ENCODE measurements at places on chromosomes 12 and 14.
A peak's percentile ranks its signal among the peaks of the same experiment; 100 is the strongest.

GRCh38 chr12:3328081-3328480 is 162.9 kb upstream of the PRMT8 start:
- no peak for DNase-seq

DNA sequence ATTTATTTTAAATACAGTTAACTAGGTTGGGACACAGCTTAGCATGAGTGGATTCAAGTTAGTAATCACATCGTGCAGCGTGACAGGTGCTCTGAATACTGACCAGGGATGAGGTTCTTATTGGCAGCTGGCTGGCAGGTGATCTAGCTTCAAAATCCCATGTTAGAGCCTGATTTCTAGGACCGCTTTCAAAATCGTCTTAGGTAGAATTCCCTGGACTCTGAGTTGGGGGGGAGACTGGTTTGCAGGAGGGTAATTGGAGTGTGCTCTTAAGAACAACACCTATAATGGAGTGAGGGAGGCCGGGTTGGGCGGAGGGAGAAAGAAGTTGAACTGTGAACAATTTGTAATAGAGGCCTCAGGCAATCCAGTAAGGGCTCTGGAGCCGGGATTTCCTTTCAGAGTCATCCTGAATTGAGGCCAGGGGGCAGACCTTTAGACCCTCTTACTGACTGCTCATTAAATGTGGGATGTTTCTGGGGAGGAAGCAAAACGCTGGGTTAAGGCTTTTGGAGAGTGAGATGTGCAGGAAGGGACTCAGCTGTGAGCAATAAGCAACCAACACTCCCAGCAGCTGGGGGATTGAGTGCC is 874 bp upstream of the YARS2 start:
- DNase-seq = no peak

DNA sequence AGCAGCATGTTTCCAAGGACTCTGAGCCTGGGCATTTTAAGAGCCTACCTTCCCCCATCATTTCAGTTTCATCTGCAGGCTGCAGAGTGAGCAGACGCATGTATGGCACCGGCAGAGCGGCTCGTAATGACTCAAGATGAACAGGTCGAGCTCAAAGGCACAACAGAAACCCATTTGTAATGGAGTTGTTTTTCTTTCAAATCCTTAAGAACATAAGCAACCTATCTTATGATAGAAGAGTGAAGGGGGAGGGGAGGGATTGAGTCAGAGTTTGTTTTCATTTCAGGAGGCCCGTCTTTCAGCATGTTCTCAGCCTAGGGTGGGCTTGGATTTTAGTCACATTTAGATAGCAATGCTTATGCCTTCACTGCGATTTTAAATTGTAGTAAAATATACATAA is 54.9 kb upstream of the CISTR start:
- no peak for DNase-seq

DNA sequence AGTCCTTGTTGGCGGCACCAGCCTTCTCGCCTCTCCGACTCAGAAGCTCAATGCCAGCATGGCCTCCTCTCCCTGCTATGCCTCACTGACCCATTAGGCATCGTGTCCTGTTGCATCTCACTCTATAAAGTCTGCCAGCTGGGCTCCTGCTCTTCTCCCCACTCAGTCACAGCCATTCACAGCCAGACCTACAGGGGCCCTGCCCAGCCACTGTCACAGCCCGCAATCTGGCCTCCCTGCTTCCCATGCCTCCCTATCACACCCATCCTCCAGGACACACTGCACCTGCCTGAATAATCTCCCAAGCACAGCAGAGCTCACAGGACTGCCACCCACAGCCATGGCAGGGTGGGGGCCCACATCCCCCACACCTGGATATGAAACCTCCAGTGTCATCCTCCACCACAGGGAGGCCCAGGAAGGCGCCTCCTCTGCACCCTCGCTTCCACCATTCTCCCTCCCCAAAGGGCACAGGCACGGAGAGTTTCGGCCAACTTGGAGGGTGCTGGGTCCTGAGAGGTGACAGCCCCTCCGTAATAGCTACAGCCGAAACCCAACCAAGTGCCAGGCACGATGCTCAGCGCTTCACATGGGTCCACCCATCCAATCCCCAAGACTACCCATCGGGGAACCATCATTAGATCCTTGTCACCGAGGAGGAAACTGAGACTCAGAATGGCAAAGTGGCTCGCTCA is 370.3 kb downstream of the BCL11B start:
- DNase-seq = no peak

GRCh38 chr12:54416687-54417603 is 2.1 kb downstream of the ITGA5 start:
- DNase-seq = no peak

DNA sequence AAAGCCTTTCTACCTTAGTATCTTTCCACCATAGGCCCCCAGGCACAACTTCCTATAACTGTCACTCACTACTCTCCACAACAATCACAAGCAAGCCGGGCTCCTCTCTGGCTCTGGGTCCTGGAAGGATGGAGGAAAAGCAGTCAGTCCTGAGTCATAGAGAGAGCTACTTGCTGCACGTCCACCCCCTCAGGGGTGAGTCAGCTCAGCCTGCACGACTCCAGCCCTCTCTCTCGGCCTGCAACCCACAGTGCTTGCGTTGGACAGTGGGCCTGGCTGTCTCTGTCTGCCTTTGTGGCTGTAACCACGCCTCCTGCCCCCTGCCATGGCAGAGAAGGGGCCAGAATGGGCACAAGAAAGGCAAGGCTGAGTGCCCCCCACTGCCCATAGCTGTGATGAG is 154.1 kb upstream of the FKBP4 start:
- no peak for DNase-seq

GRCh38 chr14:54120260-54120659 is 163.6 kb upstream of the BMP4 start:
- no peak for DNase-seq

- DNase-seq = peak; percentile 2
Observed at GRCh38 chr14:60184146-60184904, 19.1 kb upstream of the DHRS7 start.

- no peak for DNase-seq
Observed at GRCh38 chr12:6020930-6021329, 75.9 kb upstream of the ANO2 start.

GRCh38 chr14:24296341-24297157 is 3.0 kb downstream of the DHRS1 start:
- DNase-seq = peak; percentile 39

DNA sequence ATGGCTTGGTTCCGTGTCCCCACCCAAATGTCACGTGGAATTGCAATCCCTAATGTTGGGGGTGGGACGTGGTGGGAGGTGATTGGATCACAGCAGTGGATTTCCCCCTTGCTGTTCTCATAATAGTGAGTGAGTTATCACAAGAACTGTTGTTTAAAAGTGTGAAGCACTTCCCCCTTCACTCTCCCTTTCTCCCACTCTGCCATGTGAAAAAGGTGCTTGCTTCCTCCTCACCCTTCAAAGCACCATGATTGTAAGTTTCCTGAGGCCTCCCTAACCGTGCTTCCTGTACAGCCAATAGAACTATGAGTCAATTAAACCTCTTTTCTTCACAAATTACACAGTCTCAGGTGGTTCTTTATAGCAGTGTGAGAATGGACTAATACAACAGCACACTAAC is 5.3 kb upstream of the CEP128 start:
- no peak for DNase-seq

DNA sequence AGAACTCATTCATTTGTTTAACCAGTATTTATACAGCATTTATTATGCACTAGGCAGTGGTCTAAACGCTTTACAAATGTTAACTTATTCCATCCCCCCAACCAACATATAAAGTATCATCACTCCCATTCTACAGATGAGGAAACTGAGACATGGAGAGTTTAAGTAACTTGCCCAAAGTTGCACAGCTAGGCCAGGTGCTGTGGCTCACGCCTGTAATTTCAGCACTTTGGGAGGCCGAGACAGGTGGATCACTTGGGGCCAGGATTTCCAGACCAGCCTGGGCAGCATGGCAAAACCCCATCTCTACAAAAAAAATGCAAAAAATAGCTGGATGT is 37.9 kb downstream of the ZFP36L1 start:
- no peak for DNase-seq

- no peak for DNase-seq
Observed at GRCh38 chr12:132342251-132343227, 13.2 kb upstream of the GALNT9 start.

GRCh38 chr12:57340104-57340503 is 89.1 kb upstream of the STAC3 start:
- DNase-seq = no peak

Measured in stimulated activated naive CD4-positive, alpha-beta T cell (primary cell).